ENCODE measurements at places on chromosomes 11 and 22. TPM values are rescaled to one million over a fixed set of nuclear protein-coding genes. Genes with fewer than 3 reads are reported as not detected.

The ALKBH8 gene
- 4.9 TPM for total RNA-seq

The RBMXL2 gene
- 3.5 TPM for total RNA-seq

DNA sequence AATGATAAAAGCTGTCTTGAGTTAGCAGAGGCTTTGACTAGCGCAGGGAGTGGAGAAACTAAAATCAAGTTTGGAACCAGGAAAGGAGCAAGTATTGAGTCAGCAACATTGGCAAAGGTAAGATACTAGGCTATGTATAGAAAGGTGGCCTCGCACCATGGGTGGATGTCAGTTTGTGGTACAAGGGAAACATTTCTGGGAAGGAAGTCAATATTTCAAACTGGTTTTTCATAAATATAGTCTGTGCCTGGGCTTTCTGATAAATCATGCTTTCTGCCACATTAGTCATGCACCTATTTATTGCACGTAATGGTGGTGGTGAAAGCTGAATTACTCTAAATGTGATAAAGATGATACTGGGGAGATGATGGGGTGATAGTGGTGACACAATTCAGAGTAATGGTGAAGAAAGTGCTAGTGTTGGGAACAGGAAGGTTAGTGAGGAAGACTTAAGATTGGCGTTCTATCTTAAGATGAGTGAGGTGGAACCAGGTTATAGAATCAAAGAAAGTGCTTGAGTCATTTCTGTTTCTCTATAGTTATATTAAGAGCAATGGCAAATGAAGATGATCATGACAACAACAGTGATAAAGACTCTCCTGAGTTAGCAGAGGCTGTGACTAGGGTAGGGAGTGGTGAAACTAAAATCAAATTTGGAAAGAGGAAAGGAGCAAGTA is 729.0 kb downstream of the FAM181B start:
- DNase-seq, result no peak

The CCDC73 gene
- total RNA-seq, result 0.21 TPM

The DGCR6 gene
- total RNA-seq, result 19.0 TPM

DNA sequence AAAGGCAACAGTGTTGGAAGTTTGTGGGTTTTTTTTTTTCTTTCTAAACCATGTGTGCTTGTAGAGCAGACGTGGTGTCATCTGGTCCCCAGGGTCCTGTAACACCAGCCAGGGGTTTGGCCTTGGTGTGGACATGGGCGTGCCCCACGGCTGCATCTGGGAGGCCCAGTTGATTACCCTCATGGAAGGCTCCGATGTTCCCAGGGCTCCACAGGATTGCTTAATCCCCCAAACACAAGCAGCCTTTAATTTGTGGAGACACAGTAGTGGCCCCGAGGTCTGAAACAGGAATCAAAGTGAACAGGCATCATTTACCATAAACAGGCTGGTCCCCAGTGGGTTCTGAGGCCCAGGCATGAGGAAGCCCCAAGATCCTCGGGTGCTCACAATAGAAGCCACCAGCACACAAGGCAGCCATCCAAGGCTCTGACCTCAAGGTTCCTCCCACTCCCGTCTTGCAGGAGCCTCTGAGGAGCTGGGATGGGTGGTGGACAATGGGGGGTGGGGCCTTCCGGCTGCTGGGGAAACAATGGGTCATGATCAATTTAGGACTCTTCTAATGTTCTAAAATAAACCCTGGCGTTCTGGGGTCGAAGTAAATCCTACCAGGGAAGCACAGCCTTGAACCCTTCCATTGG is 115.0 kb upstream of the CD82 start:
- DNase-seq, result no peak

DNA sequence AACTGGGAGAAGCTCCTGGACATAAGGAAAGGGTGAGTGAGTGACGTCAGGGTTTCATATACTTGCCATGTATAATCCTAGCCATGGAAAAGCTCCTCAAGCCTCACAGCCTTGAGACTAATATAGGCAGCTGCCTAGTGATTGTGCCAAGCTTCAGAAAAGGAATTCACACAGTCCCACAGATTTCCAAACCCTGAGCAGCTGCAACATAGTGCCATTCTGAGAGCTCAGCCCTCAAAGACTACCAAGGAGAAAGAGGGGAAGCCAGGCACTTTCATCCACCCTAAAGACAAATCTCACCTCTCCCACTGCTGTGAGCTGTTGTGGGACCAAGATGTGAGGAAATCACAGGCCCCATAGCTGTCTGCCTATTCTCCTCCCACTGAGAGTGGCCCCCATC is 707.9 kb upstream of the ANO5 start:
- no peak for DNase-seq

DNA sequence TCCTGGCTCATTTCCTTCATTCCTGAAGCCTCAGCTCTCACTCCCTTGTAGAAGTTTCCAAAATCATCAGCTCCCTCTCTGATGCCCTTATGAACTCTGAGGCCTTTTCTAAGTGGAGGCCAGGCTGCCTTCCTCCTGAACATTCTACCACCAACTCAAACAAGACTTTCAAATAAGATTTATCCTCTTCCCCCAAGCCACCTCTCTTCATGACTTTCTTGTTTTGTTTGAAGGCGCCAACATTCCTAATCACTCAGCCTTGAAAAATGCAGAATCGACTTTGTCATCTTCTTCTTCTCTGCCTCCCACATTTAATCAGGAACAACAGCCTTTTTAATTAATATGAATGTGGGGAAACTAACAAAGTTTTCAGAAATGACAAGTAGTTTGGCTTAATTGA is 927.9 kb downstream of the OPCML start:
- DNase-seq, result no peak

The RAB36 gene
- total RNA-seq, result 4.9 TPM

GRCh38 chr11:67177399-67178281 is 58.6 kb downstream of the KDM2A start:
- DNase-seq, result no peak

GRCh38 chr22:39115977-39116621 is 19.1 kb downstream of the APOBEC3H start:
- no peak for DNase-seq

- DNase-seq, result no peak
Observed at GRCh38 chr11:23569134-23569533, 708.9 kb upstream of the CCDC179 start.

DNA sequence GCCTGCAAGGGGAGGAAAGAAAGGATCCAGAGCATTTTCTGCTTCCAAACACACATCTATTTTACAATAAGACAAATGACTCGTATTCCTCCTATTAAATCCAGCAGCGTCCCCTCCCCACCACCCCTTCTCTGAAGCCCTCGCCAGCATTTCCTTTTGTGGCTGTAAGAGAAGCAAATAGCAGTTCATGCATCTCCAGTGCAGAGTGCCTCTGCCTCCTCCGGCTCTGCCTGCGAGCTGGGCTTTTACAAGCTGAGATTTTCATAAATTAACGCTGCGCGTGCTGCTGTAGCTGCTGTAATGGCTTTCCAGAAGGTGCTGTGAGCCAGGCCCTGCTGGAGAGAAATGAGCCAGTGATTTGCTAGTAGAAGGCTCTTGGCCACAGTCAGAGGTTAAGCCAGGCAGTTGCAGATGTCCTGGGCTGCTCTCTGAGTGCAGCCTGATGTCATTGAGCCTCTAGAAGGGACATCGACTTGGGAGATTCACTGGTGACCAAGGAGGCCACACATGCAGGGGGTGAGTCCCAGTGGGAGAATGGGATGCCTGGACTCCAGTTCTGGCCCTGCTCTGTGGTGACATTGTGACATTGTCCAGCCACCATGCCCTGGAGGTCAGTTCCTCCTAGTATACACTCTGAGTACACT is 134.5 kb upstream of the NAV2 start:
- DNase-seq, result no peak

DNA sequence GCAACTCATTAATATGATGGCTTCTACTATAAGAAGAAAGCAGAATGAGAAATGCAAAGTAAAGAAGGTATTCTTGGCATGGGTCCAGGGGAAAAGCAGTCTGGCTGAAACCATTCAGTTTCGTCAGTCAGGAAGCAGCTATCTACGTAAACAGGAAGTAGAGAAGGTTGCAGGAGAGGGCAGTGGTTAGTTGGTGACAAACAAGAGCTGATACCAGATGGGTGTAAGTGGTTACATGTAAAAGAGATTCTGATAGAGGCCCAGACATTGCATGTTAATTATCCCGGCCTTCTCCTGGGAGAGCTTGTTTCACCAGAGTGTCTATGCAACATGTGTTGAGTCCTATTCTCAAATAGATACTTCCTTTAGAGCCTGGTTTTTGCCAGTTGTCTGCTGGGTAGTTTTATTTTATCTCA is 58.4 kb upstream of the PSMA1 start:
- no peak for DNase-seq

- DNase-seq, result no peak
Observed at GRCh38 chr11:8604078-8604723, 10.2 kb upstream of the STK33 start.

DNA sequence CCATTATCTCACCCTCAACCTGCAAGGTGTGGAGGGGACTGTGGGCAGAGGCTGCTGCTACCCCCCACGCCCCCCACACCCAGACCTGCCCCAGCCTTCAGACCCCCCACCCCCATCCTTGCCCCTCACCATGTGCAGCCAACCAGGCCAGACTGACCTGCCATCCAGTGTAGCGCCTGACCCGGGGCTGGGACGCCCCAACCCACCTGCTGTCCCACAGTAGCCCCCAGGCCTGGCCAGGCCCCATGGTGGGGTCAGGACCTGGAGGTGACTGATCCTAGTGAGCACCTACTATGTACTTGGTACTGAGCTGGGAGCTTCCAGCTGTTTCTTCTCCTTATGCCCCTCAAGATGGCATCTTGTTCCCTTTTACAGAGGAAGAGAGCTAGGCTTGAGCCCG is 113.1 kb downstream of the CACNA1I start:
- DNase-seq, result no peak

All from tibial nerve (tissue), 4 donors.